ENCODE measurements at places on chromosomes 12 and 14.

GRCh38 chr12:26158078-26158764 is 33.4 kb upstream of the BHLHE41 start:
- DNase-seq: no peak

GRCh38 chr12:122072031-122072970 is 6.3 kb upstream of the MLXIP start:
- peak; percentile 82 for DNase-seq

- no peak for DNase-seq
Observed at GRCh38 chr12:78599366-78599765, 265.2 kb upstream of the SYT1 start.

DNA sequence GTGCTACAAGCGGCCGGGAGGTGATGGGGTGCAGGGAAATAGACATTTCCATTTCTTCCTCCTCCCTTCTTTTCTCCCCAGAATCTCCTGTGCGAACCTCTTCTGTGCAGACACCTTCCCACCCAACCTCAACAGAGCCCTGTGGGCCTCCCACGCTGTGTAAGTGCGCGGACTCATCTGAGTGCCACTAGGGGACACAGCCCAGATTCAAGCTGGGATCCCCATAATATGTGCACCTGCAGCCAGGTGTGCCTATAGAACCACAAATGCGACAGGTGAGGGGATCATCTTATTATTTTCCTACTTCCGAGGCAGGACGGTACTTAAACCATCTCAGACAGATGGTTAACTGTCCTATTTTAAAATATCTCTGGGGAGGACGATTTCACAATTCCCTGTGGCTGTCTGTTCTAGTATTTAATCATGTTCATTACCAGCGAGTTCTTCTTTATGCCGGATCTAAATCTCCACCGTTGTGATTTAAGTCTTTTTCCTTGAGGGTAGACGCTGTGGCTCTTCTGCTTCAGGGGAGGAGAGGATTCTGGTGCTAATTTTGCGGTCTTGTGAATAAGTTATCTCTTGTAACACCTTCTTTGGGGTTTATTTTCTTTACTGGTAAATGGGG is 17.2 kb upstream of the CACNA1C start:
- DNase-seq: no peak

DNA sequence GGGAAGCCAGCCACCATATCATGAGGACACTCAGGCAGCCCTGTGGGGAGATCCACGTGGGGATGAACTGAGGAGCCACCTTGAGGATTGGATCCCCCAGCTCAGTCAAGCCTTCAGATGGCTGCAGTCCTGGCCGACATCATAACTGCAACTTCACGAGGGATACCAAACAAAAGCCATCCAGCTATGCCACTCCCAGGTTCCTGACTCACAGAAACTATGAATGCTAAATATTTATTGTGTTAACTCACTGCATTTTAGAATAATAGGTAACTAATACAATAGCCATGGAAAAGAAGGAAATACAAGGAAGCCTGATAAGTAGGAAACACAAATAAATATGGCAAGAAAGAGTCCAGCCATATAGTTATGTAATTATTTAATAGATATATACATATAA is 42.1 kb upstream of the FAM222A start:
- DNase-seq: no peak

GRCh38 chr12:110742096-110742717 is 484 bp downstream of the PPP1CC start:
- DNase-seq: no peak

DNA sequence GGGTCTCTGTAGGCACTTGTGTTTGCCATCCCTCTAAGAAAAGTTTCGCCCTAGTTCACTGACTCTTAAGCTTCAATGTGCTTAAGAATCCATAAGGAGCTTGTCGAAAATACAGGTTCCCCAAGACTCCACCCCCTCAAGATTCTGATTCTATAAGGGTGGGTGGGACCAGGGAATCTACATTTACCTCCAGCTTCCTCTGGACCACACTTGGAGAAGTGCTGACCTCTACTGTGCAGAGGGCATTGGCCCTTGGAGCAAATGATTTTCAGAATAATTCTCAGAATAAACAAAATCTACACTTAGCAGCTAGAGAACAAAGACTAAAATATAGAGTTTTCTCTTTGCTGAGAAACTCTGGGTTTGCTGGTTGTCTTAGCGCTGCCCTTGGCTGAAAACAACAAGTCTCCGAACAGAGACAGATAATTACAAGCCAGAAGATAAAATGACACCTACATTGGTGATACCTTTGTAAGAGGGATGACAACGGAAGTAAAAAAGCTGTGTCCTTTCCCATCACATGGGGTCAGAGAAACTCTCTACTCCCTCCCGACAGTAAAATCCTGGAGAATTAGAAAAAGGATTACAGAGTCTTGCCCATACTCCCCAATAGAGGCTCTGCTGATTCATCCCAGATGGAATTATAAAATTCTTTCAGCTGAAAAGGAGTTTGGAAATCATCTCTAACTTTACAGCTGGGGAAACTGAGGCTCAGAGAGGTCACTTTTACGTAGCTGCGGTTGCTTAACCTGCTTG is 4.8 kb downstream of the TGFB3 start:
- DNase-seq: no peak
